Ureter (tissue), 1 donor: ENCODE measurements at places on chromosomes 12 and 14. TPM values are rescaled to one million over a fixed set of nuclear protein-coding genes. Genes with fewer than 3 reads are reported as not detected.

- DNase-seq, result no peak
Observed at GRCh38 chr12:59827767-59828166, 231.9 kb downstream of the SLC16A7 start.

GRCh38 chr12:118063576-118064391 lies 2.8 kb upstream of the WSB2 start:
- no peak for DNase-seq

DNA sequence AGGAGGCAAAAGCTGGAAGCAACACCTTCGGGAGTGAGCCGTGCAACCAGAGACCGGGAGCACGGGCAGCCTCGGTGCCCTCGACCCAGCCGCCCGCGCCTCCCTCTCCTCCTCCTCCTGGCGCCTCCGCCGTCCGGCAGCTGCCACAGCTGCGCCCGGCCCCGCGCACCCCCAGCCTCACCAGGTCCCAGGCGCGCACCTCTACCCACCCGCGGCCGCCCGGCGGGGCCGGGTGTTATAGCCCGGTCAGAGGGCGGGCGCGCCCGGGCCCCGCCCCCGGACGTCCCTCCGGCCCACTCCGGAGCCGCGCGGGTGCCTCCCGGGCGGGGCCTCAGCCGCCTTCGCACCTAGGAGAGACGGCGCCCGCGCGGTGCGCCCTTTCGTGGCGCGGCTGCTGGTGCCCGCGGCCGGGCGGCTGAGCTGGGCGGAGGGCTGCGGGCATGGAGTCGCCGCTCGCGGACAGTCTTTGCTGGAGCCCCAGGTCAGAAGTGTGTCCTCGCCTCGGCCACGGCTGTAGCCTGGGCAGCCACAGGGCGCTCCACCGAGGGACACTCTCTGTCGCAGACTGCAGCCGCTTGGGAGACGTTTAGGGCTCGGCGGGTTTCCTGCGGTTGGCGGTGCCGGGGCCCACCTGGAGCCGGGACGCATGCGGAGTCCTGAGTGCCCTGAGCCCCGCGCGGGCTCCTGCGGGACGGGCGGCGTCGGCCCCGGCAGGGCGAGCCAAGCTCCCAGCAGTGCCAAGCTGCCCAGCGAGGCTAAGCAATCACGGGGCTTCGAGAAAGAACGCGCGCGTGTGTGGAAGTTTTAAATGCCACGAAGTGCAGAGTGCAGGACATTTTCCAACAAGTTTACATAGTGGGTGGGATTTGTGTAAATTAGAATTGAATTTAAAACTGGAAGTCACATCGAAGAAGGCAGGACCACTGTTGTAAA lies at the start of gene CPM:
Gene CPM (minus strand): TSS at position 211 of the 933 bp plus-strand sequence. CDS start 334 bp downstream, outside the sequence.
- peak; percentile 55 for DNase-seq

DNA sequence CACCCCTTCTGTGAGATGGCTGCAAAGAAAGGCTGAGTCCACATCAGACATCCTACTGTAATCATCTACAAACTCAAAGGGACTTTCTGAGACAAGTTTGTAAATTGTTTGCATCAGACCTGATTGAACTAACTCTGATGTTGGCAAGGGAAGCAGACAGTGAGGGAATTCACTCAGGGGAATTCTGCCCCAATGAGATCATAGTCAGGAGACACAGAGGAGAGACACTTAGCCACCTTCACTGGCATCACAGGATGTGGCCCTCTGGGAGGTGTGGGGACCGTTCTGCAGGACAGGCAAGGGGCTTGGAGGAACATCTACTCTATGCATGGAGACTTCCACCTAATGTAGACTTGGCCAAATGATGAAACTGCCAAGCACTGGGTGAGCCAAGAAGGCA lies 70.7 kb upstream of the DDX11 start:
- no peak for DNase-seq

- no peak for DNase-seq
Observed at GRCh38 chr12:102438047-102438826, 42.1 kb downstream of the IGF1 start.

Gene PSMC1
- 97.1 TPM for total RNA-seq
